ENCODE measurements at places on chromosomes 2 and 18. TPM values are rescaled to one million over a fixed set of nuclear protein-coding genes. Genes with fewer than 3 reads are reported as not detected.
A peak's percentile ranks its signal among the peaks of the same experiment; 100 is the strongest.

DNA sequence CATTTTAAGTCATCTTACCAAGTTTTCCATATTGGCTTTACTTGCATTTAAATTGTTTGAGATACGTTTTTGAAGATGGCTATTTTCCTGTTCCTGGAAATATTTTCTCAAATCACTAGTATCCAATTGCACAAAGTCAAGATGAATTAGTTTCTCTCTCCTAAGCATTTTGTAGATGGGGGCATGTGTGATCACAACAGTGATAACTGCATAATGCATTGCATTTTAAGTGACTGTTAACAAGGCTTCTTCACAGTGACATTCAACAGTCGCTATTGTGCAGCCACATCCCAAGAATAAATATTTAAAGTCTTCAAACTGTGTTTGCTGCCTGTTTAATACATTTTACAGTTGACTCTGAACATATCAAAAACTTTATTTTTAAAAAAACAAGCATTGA is 694.2 kb upstream of the CDH7 start:
- no peak for DNase-seq
- no peak overlapping the region for H3K4me3 ChIP-seq
- no peaks in the 10 kb centered on the region for H3K36me3 ChIP-seq
- H3K27me3 ChIP-seq, result no peaks in the 10 kb centered on the region
- H3K27ac ChIP-seq, result no peak overlapping the region
- no peaks in the 10 kb centered on the region for H3K4me1 ChIP-seq

- no peaks in the 10 kb centered on the region for H3K27me3 ChIP-seq
- H3K4me3 ChIP-seq, result no peak overlapping the region
- peaks cover 8% of the 10 kb centered on the region for H3K36me3 ChIP-seq
- peaks cover 59% of the 10 kb centered on the region for H3K4me1 ChIP-seq
- DNase-seq, result no peak
Observed at GRCh38 chr2:42187886-42188285, 18.7 kb downstream of the EML4 start.

DNA sequence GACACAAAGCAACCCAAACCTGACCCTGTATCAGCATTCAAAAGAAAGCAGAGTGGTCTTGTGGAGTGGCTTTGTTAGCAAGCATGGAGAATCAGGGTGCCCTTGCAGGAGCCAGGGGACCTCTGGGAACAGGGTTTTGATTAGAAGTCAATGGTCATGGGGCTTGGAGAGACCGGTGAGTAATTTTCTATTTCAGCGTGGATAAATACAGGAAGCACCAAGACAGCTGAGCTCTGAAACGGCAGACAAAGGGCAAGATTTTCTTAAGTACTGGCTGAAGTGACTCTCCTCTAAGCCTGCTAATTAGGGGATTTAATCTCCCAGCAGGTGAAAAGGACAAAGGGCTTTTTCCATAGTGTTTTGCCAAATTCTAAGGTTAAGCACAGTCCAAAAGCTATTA is 78.0 kb upstream of the GAREM1 start:
- no peak overlapping the region for H3K27ac ChIP-seq
- no peak overlapping the region for H3K4me3 ChIP-seq
- no peak for DNase-seq
- peaks cover 8% of the 10 kb centered on the region for H3K27me3 ChIP-seq
- no peaks in the 10 kb centered on the region for H3K4me1 ChIP-seq
- H3K36me3 ChIP-seq, result no peaks in the 10 kb centered on the region

- H3K27ac ChIP-seq, result no peak overlapping the region
- H3K4me3 ChIP-seq, result no peak overlapping the region
- no peak for DNase-seq
Observed at GRCh38 chr2:17592731-17593409, 52.4 kb downstream of the VSNL1 start.

Gene IER3IP1
- total RNA-seq, result 11.1 TPM

DNA sequence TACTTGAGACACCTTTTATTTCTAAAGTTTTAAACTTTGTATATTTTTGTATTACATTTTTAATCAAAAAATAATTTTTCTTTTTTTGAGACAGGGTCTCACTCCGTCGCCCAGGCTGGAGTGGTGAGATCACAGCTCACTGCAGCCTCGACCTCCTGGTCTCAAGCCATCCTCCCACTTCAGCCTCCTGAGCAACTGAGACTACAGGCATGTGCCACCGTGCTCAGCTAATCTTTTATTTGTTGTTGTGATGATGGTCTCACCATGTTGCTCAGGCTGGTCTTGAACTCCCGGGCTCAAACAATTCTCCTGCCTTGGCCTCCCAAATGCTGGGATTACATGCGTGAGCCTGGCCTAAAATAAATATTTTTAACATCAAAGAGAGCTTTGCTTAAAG is 218.7 kb upstream of the SH3BP4 start:
- no peak overlapping the region for H3K27ac ChIP-seq
- peaks cover 6% of the 10 kb centered on the region for H3K27me3 ChIP-seq
- no peak overlapping the region for H3K4me3 ChIP-seq

DNA sequence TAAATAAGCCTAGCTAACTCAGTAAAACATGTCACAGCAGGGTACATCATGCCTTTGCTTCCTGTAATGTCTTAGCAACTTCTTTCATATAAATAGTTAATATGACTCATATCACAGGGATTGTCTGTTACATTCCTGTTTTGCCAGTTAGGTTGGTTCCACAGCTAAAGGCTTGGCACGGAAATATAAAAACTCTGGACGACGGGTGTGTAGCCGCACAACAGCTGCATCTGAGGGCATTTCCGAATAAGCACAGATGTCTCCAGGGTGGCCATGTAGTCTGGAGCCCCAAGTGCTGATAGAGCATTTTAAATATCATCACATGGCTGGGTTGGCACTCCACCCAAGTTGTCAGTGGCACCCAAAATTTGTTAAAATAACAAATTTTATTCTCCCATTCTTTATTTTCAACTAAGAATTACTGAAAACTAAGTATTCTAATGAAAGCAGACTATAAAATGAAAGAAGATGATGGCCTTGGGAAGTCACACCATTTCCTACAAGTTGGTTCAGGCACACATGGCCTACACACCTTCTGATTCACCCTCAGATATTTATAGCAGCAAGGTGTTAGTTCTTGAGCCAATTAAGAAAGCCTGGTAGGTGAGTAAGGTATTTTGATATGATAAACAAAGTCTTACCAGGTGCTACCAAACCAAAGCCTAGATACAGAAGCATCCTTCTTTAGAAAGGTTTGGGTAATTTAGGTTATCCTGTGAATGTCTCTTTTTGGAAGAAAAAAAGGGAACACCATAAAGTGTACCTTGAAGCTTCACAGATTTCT is 61.8 kb upstream of the STK17B start:
- no peak overlapping the region for H3K4me3 ChIP-seq
- H3K27ac ChIP-seq, result peak overlapping the region; percentile 96
- no peak for DNase-seq

DNA sequence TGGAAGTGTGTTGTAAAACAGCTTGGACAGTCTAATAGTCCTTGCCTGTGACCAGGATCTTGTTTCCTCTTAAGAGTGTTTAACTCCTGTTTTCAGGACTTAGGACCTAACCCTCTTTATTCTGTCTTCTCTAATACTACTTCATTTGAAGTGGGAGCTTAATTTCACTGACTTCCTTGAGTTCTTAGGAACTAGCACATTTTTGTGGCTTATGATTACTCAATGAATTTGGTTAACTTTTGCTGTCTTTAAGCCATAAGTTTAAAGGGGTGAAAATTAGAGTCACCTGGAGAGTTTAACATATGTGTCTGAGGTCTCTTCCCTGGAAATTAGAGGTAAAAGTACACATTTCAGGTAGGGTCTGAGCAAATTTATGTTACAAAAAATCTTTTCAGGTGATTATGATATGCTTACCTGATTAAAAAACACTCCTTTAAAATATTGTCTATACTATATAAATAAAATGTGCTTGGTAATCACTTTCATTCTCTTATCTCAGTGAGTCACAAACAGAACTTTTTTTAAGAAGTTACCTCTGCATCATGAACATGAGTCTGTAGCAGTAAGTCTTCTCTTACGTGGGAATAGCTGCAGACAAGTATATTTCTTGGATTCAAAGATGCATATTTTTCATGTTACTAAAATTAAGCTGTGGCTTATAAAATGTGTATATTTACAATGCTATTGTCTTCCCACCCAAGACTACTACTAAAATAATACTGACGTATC is 52.7 kb downstream of the ATP9B start:
- H3K36me3 ChIP-seq, result peaks cover 6% of the 10 kb centered on the region
- DNase-seq, result no peak
- H3K4me3 ChIP-seq, result no peak overlapping the region
- H3K27ac ChIP-seq, result no peak overlapping the region
- peaks cover 6% of the 10 kb centered on the region for H3K4me1 ChIP-seq
- H3K27me3 ChIP-seq, result no peaks in the 10 kb centered on the region

- peaks cover 2% of the 10 kb centered on the region for H3K27me3 ChIP-seq
- DNase-seq, result no peak
- H3K4me3 ChIP-seq, result no peak overlapping the region
- no peaks in the 10 kb centered on the region for H3K4me1 ChIP-seq
- no peak overlapping the region for H3K27ac ChIP-seq
- no peaks in the 10 kb centered on the region for H3K36me3 ChIP-seq
Observed at GRCh38 chr2:16005816-16006536, 65.6 kb downstream of the MYCN start.

DNA sequence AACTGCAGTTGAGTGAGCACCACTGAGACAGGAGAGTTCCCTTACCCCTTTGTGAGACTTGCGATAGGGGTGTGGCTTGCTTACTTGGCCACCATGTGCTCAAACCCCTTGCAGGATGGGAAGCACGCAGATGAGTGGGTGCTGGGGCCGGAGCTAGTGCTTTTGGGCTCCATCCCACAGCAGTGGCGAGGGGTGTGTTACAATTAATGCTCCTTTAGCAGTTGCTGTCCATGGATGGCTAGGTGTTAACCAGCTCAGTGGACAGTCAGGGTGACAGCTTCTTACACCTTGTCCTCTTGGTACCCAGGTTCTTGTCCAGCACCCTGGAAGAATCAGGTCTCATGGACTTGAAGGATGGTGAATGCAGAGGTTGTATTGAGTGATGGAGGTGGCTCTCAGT is 103.9 kb downstream of the SH3RF3 start:
- no peaks in the 10 kb centered on the region for H3K27me3 ChIP-seq
- no peaks in the 10 kb centered on the region for H3K36me3 ChIP-seq
- no peak overlapping the region for H3K27ac ChIP-seq
- no peak overlapping the region for H3K4me3 ChIP-seq
- H3K4me1 ChIP-seq, result peaks cover 26% of the 10 kb centered on the region

GRCh38 chr2:172829229-172829628 is 93.6 kb downstream of the RAPGEF4 start:
- DNase-seq, result no peak
- H3K27me3 ChIP-seq, result peaks cover 4% of the 10 kb centered on the region
- H3K27ac ChIP-seq, result no peak overlapping the region
- H3K4me1 ChIP-seq, result no peaks in the 10 kb centered on the region
- H3K4me3 ChIP-seq, result no peak overlapping the region
- no peaks in the 10 kb centered on the region for H3K36me3 ChIP-seq

Gene TEX44
- not detected for total RNA-seq

DNA sequence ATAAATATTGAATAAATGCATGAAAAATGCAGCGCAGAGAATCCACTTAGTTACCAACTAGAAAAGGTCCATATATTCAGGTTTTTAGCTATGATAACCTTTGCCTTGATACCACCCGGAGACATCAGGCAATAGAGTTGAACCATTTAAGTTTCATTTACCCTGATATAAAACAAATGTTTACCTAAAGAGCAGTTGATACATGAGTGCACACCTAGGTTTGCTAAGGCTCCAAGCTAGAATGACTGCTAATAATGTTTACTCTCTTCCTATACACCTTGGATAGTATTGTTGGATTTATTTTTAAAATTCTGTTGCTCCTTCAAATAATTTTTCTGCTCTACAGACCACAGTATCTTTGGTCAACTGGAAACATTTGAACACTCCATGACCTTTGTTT is 1463.6 kb downstream of the LRP1B start:
- no peak overlapping the region for H3K4me3 ChIP-seq
- H3K27me3 ChIP-seq, result no peaks in the 10 kb centered on the region
- no peaks in the 10 kb centered on the region for H3K36me3 ChIP-seq
- DNase-seq, result no peak

- no peak for DNase-seq
- no peaks in the 10 kb centered on the region for H3K36me3 ChIP-seq
- no peaks in the 10 kb centered on the region for H3K27me3 ChIP-seq
- no peak overlapping the region for H3K4me3 ChIP-seq
- no peaks in the 10 kb centered on the region for H3K4me1 ChIP-seq
Observed at GRCh38 chr18:46439037-46439436, 218.0 kb downstream of the LOXHD1 start.

- H3K4me3 ChIP-seq, result no peak overlapping the region
- H3K27ac ChIP-seq, result no peak overlapping the region
- no peak for DNase-seq
- no peaks in the 10 kb centered on the region for H3K4me1 ChIP-seq
- H3K27me3 ChIP-seq, result no peaks in the 10 kb centered on the region
Observed at GRCh38 chr2:164538240-164538866, 82.9 kb downstream of the GRB14 start.

Gene STPG4
- total RNA-seq, result not detected

Gene NDUFS1
- total RNA-seq, result 89.3 TPM

DNA sequence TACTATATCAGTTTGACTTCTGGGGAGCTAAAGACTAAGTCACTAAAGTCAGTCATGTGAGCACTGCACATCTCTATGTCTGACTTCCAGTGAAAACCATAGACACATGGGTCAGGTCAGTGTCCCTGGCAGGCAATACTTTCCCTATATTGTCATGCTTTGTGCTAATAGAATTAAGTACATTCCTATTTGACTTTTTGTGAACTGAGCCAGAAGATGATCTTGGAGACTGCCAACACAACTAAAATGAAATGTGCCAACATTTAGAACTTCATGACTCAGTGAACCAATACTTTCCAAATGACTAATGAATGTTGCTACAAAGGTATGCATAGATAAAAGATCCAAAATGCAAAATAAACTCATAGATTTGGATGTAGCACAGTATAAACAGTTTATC is 820.8 kb upstream of the FAM98A start:
- no peak overlapping the region for H3K4me3 ChIP-seq
- H3K27ac ChIP-seq, result no peak overlapping the region
- H3K4me1 ChIP-seq, result no peaks in the 10 kb centered on the region
- no peaks in the 10 kb centered on the region for H3K27me3 ChIP-seq
- no peaks in the 10 kb centered on the region for H3K36me3 ChIP-seq
- no peak for DNase-seq

Gene YES1
- 38.8 TPM for total RNA-seq
